KG1 (cell line): ENCODE measurements at places on chromosomes 12 and 14.

DNA sequence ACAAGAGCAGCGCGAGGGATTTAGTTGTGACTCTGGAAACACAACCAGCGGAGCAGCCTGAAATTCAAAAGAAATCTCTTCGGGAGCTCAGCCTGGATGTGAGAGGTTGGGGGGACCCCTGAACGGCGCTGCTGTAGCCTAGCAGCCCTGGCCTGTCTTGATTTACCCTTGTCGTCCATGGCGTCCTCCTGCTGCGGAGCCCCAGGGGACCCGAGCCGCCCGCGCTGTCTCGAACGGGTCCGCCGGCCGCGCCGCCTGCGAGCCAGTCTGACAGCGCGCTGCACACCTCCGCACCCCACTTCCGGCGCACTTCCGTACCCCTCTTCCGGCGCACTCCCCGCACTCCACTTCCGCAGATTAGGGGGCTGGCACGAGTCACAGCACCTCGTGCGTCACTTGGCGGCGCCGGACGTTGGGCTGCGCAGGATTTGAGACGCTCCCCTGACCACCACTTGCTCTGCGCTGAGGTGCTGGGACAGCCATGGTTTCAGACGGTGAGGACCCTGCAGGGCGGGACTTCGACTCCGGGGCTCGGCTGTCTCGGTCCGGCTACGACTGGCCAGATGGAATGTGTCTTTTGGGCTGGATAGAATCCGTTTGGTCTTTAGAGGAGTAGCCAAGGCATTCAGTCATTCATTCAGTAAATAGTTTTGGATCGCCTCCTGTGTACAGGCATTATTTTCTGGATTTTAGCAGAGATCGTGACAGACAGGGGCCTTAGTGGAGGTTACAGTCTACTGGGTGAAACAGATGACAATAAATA is at the start of the genes EIF2B1 and GTF2H3:
TSS of gene EIF2B1 (minus strand) at position 308 of the 763 bp plus-strand sequence. CDS start at position 179, 129 bp downstream.
TSS of gene GTF2H3 (plus strand) at position 451 of the 763 bp plus-strand sequence. CDS start at position 482, 31 bp downstream.
- peak; percentile 94 for DNase-seq

- no peak for DNase-seq
These were observed 79.3 kb downstream of the UNC79 start for GRCh38 chr14:93510056-93510455.

- DNase-seq: no peak
These were observed 81.2 kb downstream of the CCDC60 start for GRCh38 chr12:119415714-119416113.

DNA sequence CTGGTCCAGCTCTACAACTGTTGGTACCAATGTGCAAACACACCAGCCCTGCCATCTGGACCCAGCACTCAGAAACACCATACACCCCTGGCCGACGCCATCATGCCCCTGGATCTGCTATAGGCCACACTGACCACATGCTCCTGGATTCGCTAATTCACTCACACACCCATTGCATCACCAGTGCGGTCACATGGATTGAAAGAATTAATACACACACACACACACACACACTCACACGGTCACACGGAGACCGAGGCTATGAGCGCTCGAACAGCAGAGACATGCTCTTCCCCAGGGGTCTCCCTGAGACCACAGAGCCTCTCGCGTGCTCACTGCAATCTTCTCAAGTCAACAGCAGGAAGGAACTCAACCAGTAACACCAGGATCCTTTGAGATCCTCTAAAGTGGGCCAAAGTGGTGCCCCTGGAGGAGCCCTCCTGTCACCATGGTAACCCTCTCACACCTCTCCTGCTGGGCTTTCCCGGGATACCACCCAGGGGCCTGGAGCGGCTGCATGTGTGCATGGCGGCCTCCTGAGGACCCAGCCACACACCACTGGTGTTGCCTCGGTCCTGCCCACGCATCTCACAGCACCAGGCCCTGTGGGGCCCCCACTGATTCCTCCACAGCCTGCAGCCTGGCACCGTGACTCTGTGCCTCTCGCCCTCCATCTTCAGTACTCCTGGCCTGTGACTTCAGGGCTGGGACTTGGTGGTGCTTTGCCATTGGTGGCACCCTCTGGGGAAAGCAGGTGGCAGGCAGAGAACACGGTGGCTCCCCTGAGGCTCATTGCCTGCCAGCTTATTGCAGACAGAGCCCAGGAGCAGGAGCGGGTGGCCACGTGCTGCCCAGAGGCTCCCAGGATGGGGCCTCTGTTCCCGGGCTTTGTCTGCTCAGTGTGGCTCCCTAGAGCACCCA is 15.1 kb downstream of the LRTM2 start:
- no peak for DNase-seq

GRCh38 chr12:1536817-1537216 is 57.6 kb downstream of the FBXL14 start:
- no peak for DNase-seq

- DNase-seq: no peak
These were observed 163.0 kb upstream of the FOXG1 start for GRCh38 chr14:28603606-28604005.

DNA sequence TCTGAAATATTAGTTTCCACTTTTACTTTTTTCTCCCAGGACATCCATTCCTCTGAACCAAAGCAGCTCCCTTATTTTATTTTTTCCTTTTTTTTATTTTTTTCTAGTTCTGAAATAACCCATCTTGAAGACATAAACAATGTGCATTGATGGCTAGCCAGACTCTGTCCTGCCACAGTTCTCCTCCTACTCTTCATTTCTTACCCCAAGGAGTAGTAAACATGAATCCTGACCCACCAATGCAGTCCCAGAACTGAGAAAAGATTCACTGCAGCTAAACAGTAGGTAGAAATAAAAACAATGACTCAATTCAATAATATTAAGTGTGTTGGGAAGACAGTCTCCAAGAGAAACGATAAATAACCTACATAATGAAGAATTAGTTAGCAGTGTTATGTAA is 65.7 kb upstream of the NOVA1 start:
- no peak for DNase-seq

DNA sequence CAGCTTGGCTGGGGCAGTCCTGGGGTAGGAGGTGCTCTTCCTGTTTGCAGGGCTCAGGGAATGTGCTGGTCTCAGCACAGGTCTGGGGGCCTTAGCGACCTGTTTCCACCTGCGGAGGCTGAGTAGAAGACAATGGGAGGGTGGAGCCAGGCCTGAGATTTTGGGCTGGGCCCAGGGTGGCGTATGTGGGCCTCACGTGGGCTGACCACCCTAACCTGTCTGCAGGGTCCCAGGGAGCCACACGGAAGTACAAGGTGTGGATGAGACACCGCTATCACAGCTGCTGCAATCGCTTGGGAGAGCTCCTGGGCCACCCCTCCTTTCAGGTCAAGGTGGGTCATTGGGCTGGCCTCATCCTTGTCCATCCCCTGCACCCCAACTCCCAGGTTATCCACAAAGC is 1.1 kb downstream of the NOC4L start:
- no peak for DNase-seq

DNA sequence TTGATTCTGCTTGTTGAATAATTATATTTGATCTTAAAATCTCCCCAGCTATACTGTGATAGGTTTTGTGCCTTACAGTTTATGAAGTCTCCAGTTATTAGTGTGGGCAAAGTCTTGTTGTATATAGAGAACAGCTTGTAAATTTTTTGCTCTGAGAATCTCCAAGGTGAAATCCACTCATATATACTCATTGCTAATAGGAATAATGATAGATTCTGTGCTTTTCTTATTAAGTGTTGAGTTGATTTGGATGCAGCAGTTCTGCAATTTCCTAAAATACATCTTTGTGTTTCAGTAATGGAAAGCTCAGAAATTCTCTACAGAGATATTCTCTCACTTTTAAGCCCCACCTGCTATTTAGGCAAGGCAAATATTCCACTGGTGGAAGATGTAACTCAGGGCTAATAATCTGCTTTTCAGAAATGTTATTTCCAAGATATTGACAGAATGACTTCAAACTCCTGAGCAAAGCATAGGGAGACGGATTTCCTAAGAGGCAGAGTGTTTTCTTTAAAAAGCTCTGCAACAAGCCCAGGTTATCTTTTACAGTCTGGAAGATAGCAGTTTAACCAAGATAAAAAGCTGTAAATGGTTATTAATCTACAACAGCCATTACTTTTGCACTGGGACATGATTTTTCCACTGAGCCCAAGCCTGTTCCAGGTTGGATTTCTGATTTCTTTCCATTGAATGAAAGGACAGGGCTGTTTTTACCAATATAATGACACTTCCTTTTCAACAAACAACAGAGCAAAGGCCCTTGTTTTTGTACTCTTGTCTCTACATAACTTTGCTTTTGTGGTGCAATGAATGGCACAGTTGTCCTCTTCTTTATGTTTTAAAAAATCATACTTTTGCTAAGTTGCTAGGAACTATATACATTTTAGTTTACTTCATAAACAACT is 239.9 kb upstream of the ATP2B1 start:
- no peak for DNase-seq

DNA sequence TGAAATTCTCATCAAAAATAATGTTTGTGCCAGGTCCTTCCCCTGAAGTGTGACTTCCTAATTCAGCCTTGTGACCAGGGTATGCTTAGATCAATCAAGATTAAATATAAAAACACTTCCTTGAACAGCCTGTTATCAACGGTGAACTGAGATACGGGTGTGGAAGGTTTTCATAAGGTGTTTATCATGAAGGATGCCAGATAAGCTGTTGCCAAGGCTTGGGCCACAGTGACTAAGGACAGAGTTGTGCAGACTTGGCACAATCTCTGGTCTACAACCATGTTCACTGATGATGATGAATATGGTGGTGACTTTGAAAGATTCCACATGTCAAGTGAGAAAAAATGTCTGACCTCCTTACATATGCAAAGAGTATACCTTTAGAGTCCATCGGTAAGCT is 51.3 kb upstream of the LIN7A start:
- DNase-seq: no peak

DNA sequence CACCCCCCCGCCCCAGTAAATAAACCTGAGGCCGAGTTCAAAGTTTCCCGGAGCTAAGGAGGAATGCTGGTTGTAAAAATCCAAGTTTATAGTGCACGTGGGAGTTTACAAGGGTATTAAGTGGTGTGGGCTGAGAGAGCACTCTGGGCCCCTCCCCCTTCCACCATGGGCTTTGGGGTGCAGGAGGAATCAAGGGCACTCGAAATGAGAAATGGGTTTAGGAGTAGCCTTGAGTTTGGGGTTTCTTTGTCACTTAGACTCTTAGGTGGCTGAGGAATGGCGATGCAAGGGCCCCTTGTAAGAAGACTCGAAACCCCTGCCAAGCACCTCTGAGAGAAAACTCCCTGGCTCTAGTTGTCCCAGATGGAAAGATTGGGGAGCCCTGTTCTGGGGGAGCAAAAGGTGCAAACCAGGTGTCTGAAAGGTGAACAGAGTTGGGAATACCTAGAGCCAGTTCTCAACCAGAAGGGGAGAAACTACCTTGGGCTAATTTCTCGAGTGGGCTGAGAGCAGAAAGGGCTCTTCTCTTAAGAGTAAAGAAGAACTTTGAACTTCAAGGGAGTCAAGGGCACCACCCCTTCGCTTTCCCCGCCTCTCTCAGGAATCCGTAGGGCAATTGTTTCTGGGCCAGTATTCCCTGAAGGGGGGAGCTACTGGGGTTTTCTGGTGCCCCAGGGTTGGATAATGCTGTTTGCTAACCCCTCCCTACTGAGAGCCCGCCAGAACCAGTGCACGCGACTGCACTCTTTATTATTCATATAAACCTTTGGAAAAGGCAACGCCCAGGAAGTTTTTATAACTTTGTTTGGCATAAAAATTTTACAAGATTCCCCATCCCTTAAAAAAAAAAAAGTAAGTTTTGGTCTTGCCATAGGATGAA is 4.0 kb upstream of the HOTAIR start:
- DNase-seq: no peak

DNA sequence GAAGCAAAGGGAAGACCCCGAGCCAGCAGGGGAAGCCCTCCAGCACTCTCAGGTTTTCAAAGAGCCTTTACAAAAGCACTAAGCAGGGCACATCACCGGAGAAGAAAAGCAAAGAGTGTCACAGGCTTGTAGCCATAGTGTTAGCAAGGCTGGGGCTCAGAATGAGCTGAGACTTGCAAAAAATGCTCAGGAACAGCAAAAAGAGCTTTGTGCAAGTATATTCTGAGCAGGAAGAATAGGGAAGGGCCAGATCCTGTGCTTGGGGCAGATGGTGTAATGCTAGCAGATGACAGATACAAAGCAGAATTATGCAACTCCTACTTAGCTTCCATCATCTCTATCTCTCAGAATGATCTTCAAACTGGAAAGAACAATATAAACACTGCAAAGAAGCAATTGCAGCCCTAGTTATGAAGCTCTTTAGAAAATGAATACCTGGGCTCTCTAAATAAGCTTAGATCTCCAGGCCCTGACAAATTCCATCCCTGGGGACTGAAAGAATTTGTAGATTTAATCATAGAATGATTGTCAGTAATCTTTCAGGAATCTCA is 23.7 kb upstream of the PARP11 start:
- no peak for DNase-seq

GRCh38 chr12:24822121-24822899 is 126.6 kb downstream of the BCAT1 start:
- no peak for DNase-seq

- DNase-seq: no peak
These were observed 618.4 kb downstream of the SLC6A15 start for GRCh38 chr12:84294246-84294645.

GRCh38 chr14:63603749-63604277 is 37.9 kb downstream of the WDR89 start:
- DNase-seq: no peak

DNA sequence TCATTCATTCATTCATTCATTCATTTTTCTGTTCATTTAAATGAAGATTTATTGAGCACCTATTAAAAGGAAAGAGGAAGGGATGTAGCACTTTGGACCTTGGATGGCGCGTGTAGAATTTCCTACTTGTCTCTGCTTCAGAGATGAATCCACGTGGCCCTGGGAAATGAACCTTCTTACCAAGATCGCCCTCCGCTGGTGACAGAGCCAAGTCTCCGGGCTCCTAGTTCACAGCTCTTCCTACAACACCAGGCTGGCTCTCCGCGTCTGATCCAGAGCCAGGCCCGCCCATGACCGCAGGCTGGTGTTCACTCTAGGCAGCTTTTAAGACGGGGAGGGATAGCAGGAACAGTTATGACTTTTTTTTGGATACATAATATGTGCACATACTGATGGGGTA is 70.9 kb upstream of the PIWIL1 start:
- DNase-seq: no peak

- DNase-seq: no peak
These were observed 36.6 kb downstream of the KRT80 start for GRCh38 chr12:52155048-52155868.

GRCh38 chr12:68785823-68786222 is 22.2 kb upstream of the MDM2 start:
- no peak for DNase-seq

- DNase-seq: no peak
These were observed 3.7 kb downstream of the PPP4R4 start for GRCh38 chr14:94177806-94178205.

DNA sequence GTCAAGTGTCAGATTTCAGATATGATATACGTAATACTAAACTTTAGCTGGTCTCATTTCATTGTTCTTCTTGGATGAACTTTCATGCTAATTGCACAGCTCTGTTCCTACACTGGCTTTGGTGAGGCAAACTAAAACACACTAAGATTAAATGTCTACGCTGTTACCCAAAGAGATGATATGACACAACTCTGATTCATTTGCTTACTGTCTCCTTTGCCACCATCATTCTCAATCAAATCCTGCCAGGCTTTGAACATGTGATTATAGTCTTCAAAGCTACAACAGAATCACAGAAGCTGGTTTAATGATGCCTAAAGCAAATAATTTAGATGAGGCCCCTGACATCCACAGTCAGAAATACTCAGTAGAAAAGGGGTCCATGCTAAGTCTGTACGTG is 37.7 kb downstream of the MDGA2 start:
- no peak for DNase-seq

- DNase-seq: no peak
These were observed 40.8 kb downstream of the NINJ2 start for GRCh38 chr12:622416-622815.

- DNase-seq: no peak
These were observed 6.8 kb downstream of the PARP2 start for GRCh38 chr14:20350282-20350681.

GRCh38 chr14:54881235-54881760 is 21.3 kb downstream of the GCH1 start:
- no peak for DNase-seq
